ENCODE measurements at places on chromosomes 4 and X.

- no peak for DNase-seq
Observed at GRCh38 chr4:175405961-175406360, 406.1 kb downstream of the GPM6A start.

DNA sequence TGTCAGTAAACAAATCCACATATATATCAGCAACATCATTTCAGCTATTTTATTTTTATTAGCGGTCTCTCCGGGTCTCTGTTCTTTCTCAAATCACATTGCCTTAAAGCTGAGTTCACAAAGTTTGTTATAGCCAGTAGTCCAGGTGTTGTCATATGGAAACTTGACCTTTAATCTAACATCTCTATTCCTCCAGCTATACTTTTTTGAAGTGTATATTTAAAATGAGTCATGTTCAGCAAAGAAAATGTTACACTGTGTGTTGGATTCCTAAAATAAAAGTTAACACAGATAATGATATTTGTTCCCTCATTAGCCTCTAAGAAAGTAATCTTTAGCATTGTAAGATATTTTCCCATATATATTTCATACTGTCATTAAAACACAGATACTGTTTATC lies 63.6 kb downstream of the SMARCAD1 start:
- DNase-seq: no peak

GRCh38 chrX:111854556-111855490 lies 21.2 kb upstream of the TRPC5OS start:
- no peak for DNase-seq

- no peak for DNase-seq
Observed at GRCh38 chr4:139454111-139455045, at the start of gene RAB33B. Gene RAB33B, plus strand, starts transcription at chr4:139454121. Its CDS starts 75 bp downstream, at chr4:139454196.

- no peak for DNase-seq
Observed at GRCh38 chr4:138392751-138393308, 150.7 kb upstream of the SLC7A11 start.

GRCh38 chrX:150572206-150572605 lies 3.8 kb downstream of the MTM1 start:
- DNase-seq: no peak

- no peak for DNase-seq
Observed at GRCh38 chrX:3360881-3361280, 14.4 kb upstream of the MXRA5 start.

DNA sequence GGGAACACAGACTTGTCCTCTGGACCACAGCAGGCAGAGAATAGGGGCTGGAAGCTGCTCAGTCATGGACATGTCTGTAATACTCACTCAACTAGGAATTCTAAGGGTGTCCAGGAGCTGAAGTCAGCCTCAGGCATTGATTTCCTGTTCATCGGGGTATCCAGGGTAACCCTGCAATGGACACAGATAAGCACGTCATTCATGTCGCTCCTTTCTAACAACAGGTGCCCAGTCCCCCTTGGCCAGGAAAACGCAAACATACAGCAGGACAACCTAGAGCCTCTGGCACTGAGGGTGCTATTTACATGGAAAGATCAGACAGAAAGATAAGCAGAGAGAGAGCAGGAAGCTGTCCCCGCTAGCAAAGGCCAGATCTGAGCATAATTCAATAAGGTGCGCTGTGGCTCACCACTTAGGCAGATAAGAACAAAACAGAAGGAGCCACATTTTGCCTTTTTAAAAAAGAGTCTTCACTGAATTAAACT lies 21.3 kb downstream of the QDPR start:
- DNase-seq: no peak

- no peak for DNase-seq
Observed at GRCh38 chr4:13635286-13635799, 7.8 kb upstream of the BOD1L1 start.

- no peak for DNase-seq
Observed at GRCh38 chr4:101347267-101347556, at the start of gene PPP3CA. Gene PPP3CA, minus strand, starts transcription at chr4:101347526.

GRCh38 chrX:149950681-149951080 lies 12.4 kb upstream of the EOLA2 start:
- no peak for DNase-seq

All from activated CD4-positive, alpha-beta T cell treated with anti-CD3 and anti-CD28 coated beads, Interleukin-2, amount 50 U/mL, for 4 hours (primary cell).